Activated naive CD4-positive, alpha-beta T cell treated with anti-CD3 and anti-CD28 coated beads, Interleukin-2, amount 10 ng/mL, durations not matched to agents 7 days and 5 days (primary cell): ENCODE measurements at places on chromosomes 2 and 18.

- no peak for DNase-seq
These were observed 356.4 kb upstream of the GYPC start for GRCh38 chr2:126299469-126299976.

DNA sequence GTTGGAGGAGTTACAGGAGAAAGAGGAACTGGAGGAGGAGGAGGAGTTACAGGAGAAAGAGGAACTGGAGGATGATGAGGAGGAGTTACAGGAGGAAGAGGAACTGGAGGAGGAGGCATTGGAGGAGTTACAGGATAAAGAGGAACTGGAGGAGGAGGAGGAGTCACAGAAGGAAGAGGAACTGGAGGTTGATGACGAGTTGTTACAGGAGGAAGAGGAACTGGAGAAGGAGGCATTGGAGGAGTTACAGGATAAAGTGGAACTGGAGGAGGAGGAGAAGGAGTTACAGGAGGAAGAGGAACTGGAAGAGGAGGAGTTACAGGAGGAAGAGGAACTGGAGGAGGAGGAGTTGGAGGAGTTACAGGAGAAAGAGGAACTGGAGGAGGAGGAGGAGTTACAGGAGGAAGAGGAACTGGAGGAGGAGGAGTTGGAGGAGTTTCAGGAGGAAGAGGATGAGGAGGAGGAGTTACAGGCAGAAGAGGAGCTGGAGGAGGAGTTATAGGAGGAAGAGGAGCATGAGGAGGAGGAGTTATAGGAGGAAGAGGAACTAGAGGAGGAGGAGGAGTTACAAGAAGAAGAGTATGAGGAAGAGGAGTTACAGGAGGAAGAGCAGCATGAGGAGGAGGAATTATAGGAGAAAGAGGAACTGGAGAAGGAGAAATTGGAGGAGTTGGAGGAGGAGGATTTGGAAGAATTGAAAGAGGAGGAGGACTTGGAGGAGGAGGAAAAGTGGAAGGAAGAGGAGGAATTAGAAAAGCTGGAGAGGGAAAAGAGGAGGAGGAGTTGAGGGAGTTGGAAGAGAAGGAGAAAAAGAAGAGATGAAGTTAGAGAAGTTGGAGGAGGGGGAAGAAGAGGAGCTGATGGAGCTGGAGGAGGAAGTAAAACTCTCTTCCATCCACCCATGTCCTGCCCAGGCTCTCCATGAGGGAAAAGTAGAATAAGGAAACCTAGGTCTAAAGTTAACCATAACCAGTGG lies 37.2 kb downstream of the CLASP1 start:
- no peak for DNase-seq

DNA sequence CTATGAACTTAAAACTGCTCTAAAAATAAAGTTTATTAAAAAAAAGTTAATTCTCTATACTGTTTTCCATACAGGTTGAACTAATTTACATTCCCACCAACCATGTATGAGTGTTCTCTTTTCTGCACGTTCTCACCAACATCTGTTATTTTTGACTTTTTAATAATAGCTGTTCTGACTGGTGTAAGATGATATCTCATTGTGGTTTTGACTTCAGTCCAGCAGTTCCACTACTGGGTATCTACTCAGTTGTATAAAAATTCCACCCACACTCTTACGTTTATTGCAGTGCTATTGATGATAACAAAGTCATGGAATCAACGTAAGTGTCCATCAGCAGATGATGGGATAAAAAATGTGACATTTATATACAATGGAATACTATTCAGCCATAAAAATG lies 33.7 kb downstream of the SPAG16 start:
- no peak for DNase-seq

DNA sequence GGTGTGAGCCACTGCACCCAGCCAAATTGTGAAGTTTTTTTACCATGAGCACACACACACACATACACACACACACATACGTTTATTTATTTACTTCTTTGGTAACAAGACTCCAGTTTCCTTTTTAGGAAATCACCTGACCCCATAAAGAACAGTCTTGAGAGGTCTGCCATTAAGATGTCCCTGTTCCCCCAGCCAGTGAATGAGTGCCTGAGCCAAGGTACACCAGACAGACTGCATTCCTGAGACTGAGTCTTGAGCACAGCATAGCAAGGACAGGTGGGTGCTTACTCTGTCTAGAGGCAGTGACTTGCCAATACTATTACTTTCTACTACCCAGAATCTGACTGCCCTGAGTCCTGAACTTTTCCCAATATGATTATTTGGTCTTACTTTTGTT lies 167.2 kb upstream of the SATB2 start:
- no peak for DNase-seq

DNA sequence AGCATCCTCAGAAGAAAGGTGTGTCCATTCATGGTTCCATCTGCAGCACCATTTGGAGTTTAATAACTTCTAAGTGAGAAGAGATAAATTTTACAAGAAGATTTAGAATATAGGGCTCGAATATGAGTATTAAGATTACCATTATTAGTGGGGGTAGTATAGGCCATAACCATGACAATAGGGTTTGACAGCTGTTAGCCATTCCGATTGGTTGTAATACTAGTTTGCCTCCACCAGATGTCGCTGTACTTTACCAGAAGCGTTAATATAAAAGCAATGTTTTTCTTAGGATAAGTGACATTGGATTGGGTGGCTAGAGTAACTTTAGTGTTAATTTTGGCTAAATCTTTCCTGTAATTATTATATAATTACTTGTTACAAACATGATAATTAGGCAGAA lies 107.5 kb upstream of the SRD5A2 start:
- DNase-seq: peak; percentile 23

DNA sequence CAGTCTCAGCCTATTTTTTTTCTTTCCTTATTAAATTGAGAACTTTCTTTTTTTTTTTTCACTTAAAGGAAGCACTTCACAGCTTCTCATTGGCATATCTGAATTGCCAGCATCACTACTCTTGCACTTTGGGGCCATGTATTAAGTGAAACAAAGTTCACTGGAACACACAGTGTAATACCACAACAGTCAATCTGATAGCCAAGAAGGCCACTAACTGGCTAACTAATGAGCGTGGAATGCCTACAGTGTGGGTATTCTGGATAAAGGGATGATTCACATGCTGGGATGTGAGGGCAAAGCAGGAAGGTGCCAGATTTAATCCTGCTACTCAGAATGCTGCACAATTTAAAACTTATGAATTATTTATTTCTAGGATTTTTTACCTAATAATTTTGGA lies 11.7 kb upstream of the C18orf63 start:
- no peak for DNase-seq

GRCh38 chr2:234044157-234044556 lies 6.3 kb upstream of the SPP2 start:
- no peak for DNase-seq

- no peak for DNase-seq
These were observed 86.2 kb downstream of the CHN1 start for GRCh38 chr2:174918886-174919526.

DNA sequence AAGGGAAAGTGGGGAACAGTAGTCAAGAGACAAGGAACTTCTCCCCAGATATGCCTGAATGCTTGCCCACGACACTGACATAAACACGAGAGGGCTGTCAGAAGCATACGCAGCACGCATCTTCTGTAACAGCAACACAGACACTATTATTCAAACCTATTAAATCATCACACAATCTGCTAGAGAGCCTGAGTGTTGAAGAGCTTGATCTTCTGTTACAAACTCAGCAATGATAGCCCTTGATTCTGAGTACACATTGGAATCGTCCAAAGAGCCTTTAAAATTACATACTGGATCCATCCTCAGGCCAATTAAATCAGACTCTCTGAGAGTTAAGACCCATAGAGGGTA lies 111.6 kb downstream of the ZNF521 start:
- DNase-seq: no peak

- DNase-seq: no peak
These were observed 856.6 kb upstream of the VRK2 start for GRCh38 chr2:57190007-57190406.

DNA sequence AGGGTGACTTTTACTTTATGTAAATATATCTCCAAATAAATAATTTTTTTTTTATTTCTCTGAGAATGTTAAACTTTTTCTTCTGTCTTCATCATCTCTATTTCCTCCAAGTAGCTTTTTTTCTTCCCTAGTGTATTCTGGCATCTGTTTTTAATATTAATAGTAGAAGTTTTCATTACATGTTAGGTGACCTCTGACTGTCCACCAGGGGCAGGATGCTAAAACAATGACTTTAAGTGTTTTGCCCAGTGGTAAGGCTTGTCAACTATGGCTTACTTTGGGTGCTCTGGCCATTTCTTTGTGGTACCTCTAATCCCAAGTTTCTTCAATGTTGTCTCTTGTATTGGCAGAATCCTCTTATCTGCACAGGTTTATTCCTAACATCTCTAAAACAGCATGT lies 127.1 kb downstream of the SRBD1 start:
- no peak for DNase-seq

DNA sequence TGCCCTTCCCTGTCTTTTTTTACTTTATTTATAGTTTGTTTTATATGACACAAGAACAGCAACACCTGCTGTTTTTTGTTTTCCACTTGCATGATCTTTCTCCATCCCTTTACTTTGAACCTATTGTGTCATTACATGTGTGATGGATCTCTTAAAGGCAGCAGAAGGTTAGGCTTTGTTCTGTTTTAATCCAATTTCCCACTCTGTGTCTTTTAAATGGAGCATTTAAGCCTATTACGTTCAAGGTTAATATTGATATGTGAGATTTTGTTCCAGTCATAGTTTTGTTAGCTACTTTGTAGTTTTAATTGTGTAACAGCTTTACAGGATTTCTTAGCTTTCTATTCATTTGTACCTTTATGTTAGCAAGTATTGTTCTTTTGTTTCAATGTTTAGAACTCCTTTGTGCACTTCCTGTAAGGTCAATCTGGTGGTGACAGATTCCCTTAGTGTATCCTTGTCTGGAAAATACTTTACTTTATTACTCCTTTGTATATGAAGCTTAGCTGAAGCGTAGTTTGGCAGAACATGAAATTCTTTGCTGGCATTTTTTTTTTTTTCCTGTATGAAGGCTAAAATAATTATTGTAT lies 1443.0 kb upstream of the LRRTM1 start:
- no peak for DNase-seq

GRCh38 chr2:151999053-151999452 lies 99.8 kb downstream of the CACNB4 start:
- peak; percentile 55 for DNase-seq

DNA sequence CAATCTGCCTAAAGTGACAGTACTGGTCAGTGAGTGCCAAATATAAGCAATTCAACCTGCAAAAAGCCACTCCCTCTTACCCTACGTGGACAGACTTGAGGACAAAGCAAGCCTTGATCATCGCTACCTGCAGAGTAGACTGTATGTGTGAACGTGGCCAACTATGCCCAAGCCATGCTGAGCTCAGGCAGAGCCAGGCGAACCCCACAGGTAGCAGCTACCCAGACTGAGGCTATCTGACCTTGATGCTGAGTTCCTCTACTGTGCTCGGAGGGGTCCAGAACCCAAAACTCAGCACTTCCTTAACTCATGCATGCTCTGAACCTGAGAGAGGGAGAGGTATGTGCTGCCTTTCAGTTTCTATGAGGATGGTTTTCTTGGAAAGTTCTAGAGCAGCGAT lies 63.5 kb upstream of the TMEM200C start:
- DNase-seq: no peak

DNA sequence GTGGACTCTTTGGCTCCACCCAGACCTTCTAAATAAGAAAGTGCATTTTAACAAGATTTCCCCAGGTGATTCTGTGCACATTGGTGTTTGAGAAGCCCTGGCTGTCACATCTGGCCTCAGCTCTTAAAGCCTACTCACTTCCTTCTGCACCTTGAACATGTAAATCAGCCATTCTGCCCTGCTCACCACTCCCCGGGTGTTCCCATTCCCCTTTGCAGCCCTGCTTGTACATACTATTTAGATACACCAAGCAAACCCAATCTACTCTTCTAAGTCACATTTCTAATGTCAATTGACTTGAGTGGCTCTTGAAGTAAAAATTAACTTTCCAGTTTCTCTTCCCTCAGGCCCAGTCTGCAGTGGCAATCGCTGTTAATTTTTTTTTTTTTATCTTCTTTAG lies 13.1 kb upstream of the SCN1A start:
- DNase-seq: no peak

DNA sequence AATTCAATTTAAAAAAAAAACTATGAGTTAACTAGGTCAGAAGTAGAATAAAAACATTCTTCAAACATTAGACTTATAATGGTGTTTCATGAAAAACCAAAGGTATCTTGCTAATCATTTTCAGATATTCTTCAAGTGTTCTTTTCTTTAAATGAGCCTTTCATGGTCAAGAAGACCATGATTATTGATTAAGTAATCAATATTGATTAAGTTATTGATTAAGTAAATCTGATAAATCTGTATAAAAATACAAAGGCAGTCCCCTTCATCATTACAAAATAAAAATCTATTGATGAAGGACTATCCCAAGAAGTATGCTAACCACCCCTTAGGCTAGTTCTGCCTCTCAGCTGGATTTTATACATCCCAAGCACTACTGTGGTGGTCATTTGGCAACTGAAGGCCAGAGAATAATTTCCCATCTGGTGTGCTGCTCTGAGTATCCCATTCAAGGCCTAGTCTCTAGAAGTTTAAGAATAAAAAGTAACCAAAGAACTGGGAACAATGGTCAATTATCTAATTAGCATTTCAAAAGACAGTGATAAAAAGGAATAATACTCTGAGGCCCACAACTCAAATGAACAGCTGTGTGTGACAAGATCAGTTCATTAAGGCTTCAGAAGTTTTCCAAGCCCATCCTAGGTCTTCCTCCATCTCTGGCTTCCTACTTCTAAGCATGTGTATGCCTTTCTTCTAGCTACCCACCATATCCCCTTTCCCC lies 63.5 kb downstream of the TCF4 start:
- DNase-seq: no peak

GRCh38 chr18:3411854-3412268 lies 38.1 kb upstream of the TGIF1 start:
- DNase-seq: peak; percentile 36

GRCh38 chr2:25388491-25388890 lies 46.8 kb upstream of the DNMT3A start:
- DNase-seq: peak; percentile 69

- no peak for DNase-seq
These were observed 601.7 kb upstream of the VRK2 start for GRCh38 chr2:57444752-57445430.

- no peak for DNase-seq
These were observed 26.8 kb downstream of the MRPL35 start for GRCh38 chr2:86226070-86226469.

- DNase-seq: no peak
These were observed 142.2 kb downstream of the UBE2E3 start for GRCh38 chr2:181122601-181123000.

DNA sequence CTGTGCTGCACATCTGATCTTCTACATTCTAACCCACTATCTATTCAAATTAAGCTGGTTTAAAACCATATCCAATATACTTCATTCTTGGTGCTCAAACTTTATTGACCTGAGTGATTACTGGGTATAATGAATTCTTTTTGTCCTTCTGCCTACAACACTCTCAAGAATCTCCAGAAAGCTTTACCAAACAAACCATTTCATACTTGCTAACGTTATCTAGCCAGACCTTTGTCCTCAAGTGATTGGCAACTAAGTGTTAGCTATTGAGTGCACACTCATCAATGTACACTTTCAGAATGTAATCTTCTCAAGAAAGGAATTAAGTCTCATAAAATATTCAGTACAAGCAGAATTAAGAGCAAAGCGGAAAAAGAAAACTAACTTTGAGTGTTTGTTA lies 1.4 kb downstream of the SUCLG1 start:
- no peak for DNase-seq
